Ammon's horn (tissue), 1 donor: ENCODE measurements at places on chromosomes 3 and 15.

- DNase-seq = no peak
Measured at GRCh38 chr15:66424963-66425612, 38.4 kb downstream of the MAP2K1 start.

DNA sequence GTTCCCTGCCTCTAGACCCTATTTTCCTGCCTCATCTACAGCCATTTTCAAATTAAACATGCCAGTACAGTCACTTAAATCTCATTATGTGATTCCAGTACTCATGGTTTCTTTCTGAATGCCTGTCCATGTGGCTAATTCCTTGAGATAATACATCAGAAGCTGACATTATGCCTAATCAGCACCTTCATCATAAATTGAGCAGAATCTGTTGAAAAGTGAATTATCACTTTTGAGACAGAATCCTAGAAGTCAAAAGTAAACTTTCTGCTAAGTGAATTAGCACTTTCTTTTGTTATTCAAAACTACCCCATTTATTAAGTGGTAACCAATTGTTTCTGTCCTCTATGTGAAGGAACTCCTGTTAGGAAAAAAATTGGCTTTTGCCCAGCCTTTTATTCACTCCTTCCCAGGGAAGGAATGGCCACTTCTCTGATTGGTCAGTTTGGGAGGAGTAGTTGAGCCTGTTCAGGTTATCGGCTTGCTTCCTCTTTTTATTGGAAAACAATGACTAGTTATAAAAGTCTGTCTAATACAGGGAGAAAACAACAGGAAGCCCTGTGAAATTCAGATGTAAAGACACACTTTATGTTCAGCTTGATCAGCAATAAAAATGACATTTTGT, 40.5 kb downstream of the OSTN start:
- no peak for DNase-seq

DNA sequence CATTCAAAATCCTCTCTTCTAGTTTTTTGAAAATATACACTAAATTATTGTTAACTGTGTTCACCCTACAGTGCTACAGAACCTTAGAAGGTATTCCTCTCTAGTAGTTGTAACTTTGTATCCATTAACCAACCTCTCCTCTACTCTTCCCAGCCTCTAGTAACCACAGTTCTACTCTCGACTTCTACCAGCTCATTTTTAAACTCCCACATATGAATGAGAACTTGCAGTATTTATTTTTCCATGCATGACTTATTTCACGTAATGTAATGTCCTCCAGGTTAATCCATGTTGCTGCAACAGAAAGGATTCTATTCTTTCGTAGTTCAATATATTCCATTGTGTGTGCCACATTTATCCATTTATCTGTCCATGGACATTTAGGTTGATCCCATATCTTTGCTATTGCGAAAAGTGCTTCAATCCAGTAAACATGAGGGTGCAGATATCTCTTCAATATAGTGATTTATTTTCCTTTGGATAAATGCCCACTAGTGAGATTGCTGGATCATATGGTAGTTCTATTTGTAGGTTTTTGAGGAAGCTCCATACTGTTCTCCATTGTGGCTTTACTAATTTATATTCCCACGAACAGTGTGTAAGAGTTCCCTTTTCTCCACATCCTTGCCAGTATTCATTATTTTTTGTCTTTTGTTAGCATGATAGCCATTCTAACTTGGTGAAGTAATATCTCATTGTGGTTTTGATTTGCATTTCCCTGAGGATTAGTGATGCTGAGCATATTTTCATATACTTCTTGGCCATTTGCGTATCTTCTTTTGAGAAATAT, 113.7 kb upstream of the SMAD3 start:
- DNase-seq = no peak

DNA sequence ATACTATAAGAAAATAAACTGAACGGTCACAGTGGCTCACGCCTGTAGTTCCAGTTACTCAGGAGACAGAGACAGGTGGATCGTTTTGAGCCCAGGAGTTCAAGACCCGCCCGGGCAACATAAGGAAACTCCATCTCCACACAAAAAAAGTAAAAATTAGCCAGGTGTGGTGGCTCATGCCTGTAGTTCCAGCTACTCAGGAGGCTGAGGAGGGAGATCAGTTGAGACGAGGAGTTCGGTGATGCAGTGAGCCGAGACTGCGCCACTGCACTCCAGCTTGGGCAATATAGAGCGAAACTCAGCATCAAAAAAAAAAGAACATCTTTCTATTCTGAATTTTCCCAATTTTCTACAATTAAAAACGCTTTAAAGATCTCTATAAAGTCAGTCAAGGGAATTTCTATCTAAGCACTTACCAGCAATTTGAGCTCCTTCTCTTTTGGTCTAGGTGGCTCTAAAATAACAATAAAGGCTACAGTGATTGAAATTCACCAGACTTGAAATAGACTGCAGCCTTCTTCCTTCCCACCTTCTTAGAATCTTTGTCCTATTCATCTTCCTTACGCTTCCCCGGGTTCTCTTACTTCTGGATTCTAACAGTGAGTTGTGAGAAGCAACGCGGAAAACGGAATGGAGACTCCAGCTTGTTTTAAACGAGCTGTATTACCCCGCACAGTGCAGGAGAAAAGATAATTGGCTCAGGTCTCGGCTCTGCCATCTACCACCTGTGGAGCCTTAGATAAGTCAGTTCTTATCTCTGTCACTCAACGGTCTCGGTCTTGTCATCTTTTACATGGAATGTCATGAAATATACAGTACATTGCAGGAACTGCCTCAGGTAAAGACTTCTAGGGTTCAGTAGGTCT, 812 bp upstream of the SEC62 start:
- no peak for DNase-seq

DNA sequence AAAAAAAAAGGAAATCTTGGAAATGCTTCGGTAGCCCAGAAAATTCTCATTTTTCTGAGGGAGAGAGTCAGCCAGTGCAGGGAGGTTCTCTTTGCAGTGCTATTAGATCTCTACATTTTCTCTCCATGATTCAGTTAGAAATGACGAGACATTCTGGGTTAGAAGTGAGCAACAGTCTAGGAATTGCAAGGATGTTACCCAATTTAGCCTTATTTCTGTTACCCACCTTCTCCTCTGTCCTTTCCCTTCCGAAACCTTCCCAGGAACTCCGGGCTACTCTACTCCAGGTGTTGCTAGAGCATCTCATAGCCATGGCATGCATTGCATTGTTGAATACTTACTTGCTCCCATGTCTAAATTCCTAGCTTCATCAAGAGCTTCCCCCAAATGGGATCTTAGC, 106.8 kb downstream of the EDEM1 start:
- DNase-seq = no peak

DNA sequence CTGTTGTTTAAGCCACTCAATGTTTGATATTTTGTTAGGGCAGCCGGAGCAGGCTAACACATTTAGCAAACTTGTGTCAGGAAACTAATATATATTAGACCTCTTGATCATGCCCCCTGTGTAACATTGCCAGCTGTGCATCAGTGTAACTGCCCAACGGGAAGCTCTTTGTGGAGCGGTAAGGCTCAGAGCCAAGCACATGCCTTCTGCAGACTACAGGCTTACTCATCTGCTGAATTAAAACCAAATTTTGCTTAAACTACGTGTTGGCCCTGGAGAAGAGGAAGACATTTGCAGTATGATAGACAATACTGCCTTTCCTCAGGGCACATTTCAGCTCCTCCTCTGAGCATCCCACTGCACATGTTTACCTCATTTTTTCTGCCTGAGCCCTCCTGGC, 50.5 kb upstream of the KCNMB2 start:
- peak; percentile 15 for DNase-seq

DNA sequence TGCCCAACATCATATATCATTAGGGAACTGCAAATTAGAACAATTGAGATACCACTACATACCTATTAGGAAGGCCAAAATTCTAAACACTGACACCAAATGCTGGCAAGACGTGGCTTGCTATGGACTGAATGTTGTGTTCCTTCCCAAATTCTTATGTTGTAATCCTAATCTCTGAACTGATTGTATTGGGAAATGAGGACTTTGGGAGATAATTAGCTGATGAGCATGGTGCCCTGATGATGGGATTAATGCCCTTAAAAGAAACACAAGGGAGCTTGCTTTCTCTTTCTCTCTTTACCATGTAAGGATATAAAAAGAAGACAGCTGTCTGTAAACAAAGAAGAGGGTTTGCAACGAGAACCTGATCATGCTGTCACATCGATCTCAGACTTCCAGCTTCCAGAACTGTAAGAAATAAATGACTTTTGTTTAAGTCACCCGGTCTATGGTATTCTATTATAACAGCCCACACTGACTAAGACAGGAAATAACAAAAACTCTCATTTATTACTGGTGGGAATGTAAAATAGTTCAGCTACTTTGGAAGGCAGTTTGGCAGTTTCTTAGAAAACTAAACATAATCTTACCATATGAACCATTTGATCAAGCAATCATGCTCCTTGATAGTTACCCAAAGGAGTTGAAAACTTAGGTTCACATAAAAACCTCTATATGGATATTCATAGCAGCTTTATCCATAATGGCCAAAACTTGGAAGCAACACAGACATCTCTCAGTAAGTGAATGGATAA, 458.3 kb upstream of the CBLB start:
- no peak for DNase-seq

DNA sequence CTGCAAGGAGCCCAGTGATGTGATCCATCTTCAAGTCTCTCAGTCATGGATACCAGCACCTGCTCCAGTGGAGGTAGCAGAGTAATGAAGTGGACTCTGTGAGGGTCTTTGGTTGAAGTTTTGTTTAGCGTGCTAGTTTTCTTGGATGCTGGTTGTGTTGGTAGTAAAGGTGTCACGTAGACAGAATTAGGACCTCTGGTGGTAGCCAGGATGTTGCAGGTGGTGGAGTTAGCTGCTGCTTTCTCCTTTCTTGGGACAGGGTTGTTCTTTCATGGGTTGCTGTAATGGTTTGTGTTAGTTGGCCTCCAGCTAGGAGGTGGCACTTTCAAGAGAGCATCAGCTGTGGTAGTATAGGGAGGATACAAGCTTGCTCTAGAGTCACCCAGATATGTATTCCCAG, 125.2 kb downstream of the ANXA2 start:
- DNase-seq = no peak

GRCh38 chr3:12946649-12947316, 105.4 kb upstream of the RPL32 start:
- DNase-seq = peak; percentile 47

GRCh38 chr3:102332205-102332604, 102.6 kb upstream of the ZPLD1 start:
- DNase-seq = no peak

- DNase-seq = no peak
Measured at GRCh38 chr3:148924562-148924961, 59.5 kb downstream of the CPA3 start.

DNA sequence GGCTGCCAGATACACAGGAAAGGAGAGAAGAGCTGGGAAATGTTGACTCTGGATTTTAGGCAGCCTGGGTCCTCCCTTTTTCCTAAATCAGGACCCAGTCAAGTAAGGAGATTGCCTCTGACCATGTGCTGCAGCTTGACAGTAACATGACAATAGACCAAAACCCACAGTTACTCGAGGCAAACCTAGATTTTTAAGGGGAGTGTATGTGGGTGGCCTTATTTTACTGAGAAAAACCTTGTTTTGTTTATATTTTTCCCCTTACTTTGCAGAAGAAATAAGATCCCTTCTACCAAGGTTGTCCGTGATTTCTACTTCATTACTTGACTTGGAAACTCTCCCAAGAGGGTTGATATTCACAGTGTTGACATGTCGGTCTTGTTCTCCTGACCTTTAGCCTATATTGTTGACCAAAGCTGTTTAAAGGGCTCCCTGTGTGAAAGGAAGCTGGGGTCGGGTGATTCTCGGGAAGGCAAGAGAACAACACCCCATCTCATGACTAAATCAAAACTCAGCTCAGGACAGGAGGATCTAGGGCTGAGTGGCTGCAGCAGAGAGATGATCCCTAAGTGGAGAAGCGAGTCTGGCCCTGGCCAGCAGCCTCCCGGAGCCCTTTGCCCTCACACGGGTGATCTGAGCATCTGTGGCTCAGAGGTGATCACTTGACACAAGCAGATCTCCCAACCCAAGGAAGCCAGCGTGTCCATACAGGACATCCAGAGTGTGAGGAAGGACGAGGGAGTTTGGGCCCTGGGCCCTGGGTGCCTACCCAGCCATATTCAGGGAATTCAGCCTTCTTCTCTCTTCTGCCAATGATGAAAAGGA, 31.0 kb upstream of the SLCO2A1 start:
- DNase-seq = no peak

DNA sequence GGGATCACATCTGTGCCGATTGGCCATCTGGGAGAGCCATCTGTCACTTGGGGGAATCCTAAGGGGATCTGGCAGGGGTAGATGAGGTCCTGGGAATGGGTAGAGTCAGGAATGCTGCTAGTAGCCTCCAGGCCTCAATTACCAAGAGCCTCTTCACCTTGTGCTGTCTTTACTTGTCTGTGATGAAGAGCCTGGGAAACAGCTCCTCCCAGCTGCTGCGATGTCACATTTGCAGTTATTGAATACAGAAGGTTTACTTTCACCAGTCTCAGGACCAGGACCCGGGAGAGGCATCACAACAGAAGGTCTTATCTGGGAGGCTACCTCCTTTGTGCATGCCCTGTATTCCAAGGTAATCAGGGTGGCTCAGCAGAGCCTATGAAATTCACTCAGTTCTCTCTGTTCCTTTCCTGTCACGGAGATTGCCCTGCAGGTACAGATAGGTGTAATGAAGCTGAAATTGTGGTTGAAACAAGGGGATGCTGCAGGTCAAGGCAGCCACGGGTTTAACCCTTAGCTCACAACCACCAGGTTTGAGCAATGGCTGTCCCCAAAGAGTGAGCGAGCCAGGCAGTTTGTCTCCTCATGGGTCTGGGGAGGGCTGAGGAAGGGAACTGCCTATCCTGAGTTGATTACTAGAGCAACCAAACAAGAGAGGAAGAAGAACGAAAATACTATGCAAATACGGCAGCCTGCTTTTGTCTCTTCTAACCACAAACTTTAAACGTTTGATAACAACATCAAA, 298.9 kb upstream of the RORA start:
- no peak for DNase-seq

DNA sequence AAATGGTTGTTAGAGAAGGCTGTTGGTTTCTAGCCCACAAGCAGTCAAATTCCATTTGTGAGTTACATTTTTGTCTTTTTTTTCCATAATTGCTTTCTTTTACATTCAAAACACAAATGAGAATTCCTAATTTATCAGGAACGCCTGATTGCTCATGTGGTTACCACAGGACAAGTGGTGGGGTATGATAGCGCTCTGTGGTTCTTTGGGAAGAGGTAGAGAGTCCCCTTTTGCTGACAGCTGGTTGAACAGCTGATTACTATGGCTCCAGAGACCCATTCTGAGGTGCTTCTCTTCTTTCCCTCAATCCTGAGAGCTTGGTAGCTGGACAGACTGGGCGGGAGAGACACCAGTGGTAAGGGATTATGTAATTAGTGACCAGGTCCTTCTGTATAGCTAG, 24.4 kb downstream of the CNOT10 start:
- no peak for DNase-seq

- DNase-seq = no peak
Measured at GRCh38 chr3:9351709-9352126, 11.1 kb upstream of the THUMPD3 start.
